Uterine smooth muscle cell (primary cell): ENCODE measurements at places on chromosomes 11 and 22. TPM values are rescaled to one million over a fixed set of nuclear protein-coding genes. Genes with fewer than 3 reads are reported as not detected.

The CNIH2 gene
- total RNA-seq = 0.11 and 0.25 TPM in 2 replicates

The SERPING1 gene
- 4.3 and 9.6 TPM in 2 replicates for total RNA-seq

The MMP13 gene
- 0.11 TPM in 1 of 2 replicates, not detected in the other for total RNA-seq

The WNT11 gene
- total RNA-seq = 0.50 TPM in 1 of 2 replicates, not detected in the other

The B3GAT1 gene
- under 0.01 TPM in 1 of 2 replicates, not detected in the other for total RNA-seq

The C11orf86 gene
- not detected in 2 replicates for total RNA-seq

The PANX1 gene
- total RNA-seq = 43.0 and 56.6 TPM in 2 replicates

The ACR gene
- not detected in 2 replicates for total RNA-seq

The SLC22A9 gene
- total RNA-seq = not detected in 2 replicates

The TNRC6B gene
- total RNA-seq = 20.2 and 21.2 TPM in 2 replicates

The RIC3 gene
- under 0.01 and 0.11 TPM in 2 replicates for total RNA-seq

The BTBD10 gene
- 72.4 and 84.1 TPM in 2 replicates for total RNA-seq

The TSPAN18 gene
- 0.12 TPM in 1 of 2 replicates, not detected in the other for total RNA-seq
